ENCODE measurements at places on chromosomes 1 and 21.

GRCh38 chr1:17053086-17053684 lies 647 bp downstream of the SDHB start:
- no peak for DNase-seq

DNA sequence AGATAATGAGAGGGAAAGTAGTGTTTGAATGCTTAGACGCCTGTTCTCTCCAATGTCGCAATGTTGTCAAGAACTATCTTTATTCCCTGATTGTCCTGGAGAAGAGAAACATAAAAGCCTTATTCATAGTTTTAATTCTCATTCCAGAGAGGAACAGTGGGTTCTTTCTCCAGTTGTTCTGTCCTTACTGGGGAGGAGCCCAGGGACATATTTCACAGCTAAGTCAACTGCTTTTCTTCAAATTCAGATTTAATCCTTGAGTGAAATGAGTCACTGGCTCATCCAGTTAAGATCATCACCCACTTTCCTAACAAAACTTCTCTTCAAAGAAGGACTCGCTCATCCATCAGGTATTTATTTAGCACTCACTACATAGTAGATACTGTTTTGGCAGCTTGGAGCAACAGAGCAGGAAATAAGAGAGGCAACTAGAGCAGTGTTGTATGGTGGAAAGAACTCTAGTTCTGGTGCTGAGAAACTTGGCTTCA lies 365.7 kb upstream of the USP24 start:
- no peak for DNase-seq

DNA sequence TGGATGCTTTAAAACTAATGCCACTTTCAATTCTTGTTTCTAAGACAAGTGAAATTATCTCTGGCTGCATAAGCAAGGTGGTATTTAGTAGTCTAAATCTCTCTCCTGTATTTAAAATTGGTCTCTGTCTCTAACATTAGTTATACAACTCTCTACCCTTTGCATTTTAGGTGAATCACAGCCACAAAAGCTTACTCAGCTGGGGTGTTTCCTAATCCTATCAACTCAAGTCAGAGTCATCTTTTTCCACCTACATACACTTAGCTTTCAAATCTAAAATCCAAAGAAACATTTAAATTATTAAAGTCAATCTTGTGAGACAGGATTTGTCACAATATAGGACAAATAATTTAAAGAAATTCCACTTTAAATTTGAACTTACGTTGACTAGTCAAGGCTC lies 255.1 kb upstream of the CXADR start:
- no peak for DNase-seq

DNA sequence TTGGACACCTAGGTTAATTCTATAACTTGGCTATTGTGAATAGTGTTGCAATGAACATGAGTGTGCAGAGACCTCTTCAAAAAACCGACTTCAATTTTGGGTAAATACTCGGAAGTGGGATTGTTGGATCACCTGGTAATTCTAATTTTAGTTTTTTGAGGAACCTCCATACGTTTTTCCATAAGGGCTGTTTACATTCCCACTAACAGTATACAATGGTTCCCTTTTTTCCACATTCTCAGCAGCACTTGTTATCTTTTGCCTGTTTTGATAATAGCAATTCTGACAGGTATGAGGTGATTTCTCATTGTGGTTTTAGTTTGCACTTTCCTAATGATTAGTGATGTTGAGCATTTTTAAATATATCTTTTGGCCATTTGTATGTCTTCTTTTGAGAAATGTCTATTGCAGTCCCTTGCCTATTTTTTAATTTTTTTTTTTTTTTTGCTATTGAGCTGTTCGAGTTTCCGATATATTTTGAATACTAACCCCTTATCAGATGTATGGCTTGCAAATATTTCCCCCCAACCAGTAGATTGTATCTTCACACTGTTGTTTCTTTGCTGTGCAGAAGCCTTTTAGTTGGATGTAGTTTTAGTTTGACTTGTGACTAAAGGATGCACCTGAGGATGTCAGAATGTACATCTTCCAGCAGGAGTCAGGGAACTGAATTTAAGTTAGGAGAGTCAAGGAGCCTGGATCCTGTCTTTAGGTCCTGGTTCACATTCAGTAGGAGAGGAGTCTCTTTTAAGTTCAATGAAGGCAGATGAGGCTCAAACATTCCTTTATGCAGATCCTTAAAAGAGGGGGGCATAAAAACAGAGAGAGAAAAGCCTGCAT lies 120.0 kb downstream of the S1PR1 start:
- no peak for DNase-seq

DNA sequence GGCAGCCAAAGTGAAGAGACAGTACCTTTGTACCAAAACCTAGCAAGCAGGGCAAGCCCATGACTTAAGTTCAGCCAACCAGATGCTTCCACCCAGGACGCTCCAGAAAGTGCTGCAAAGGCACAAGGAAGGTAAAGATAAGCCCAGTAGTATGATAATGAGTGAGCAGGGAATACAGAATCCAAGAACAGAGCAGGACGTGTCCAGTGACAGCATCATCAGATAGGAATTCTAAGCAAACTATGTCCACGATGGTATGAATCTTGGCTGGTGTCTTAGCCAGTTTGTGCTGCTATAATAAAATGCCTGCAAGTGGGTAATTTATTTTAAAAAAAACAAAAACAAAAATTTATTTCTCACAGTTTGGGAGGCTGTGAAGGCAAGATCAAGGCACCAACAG lies 13.6 kb downstream of the GJA4 start:
- DNase-seq = no peak

- DNase-seq = no peak
Observed at GRCh38 chr1:10530281-10530740, 55.6 kb downstream of the PEX14 start.

DNA sequence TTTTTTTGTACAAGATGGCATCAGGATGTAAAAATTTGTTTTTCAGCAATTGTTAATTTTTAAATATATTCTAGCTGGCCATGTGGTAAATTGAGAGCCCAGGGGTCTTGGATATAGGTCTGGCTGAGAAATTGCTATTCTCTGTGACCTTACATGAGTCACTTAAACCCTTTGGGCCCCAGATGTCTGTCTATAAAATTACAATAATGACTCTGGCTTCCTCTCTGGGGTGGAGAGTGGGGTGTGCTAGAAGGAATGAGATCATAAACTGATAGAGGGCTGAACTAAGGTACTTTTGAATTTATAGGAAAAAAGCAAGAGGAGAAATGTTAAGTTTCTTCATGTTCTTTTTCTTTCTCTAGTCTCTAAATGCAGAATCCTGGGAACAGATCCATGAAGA lies 12.4 kb upstream of the TCHH start:
- no peak for DNase-seq

DNA sequence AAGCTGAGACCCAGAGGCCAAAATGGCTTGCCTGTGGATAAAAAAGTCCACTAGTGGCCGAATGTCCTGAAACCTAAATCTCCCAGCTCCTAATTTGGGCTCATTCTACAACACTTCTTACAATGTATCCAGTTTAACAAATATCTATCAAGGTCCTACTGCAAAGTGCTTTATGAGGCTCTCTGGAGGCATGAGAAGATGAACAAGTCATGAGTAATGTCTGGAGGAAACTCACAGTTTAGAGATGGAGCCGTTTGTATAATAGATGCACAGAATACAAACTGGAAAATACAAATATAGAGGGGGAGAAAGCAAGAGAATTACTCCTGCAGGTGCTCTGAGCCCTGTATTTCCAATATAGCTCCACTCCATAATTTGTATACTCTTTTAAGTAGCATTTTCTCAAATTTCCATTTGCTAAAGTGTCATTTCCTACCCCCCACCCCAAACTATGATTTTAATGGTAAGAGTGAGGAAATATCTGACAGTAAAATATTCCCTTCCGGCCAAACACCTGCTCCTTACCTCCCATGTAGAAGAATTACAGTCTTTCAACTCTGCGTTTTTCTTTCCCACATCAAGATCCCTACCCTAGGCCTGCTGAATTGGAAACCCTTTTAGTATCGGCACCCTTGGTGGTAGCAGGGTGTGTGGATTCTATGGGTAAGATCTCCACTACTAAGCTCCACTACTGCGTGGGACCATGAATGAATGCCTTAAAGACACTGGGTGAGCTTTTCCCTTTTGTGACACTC lies 3.3 kb upstream of the ADAMTS5 start:
- DNase-seq = no peak

GRCh38 chr1:227453631-227454355 lies 109.6 kb upstream of the ZNF678 start:
- no peak for DNase-seq

All from GM12892 (cell line).